Amniotic epithelial cell (primary cell): ENCODE measurements at places on chromosomes 3 and 15.

DNA sequence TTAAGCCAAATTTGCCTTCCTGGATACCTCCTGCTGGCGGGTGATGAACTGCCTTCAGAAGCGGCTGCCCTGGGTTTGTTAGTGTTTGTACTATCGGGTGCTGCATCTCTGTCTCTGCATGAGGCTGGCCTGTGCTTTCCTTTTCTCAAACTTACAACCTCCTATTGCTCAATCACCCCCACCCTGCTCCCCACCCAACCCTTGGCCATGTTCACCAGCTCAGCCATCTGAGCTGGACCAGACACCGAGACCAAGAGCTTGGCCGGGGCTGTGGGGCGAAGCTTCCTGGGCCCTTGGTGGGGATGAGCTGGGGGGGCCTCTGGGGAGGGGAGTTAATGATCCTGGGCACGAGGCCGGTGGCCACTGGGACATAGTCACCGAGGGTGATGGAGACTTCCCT, 16.8 kb upstream of the FBLN2 start:
- DNase-seq: no peak

DNA sequence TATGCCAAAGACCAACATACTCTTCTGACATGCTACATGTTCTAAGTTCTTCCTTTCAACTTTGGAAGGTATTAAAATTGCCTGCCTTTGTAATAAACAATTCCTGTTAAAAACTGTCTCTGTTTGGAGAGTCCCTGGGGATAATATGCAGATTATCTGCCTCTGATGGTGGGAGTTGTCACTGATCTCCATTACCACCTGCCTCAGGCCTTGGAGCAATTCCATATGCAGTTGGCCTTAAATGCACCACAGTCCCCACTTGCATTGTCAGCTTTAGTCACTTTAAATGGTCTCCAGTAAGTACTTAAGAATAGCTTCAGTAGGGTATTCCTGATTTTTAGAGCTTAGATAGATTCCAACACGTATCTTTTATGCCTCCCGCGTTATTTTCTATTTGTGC, 121.1 kb upstream of the GOLIM4 start:
- no peak for DNase-seq

DNA sequence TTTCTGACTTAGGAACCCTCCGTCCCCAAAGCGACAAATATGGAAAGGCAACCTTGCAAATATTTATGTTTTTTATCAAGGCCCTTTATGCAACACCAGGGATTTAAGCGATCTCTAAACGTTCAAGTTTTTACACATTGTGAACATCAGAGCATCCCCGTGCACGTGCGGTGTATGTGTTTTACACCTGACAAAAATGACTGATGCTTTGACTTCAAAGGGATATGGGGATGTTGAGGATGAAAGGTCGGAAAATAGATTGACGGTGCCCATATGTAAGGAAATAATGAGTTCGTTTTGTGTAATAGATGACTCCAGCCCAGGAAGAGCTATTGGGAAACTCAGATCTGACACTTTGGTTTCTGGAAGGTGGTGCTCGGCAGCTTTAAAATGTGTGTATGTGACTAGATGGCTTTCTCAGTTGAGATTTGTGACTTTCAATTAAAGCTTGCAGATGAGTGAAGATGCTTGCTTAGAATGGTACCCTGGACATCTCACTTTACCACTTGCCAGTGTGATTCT, 866 bp downstream of the SLC49A4 start:
- DNase-seq: peak; percentile 9

GRCh38 chr3:108623504-108623903, 34.0 kb downstream of the DZIP3 start:
- peak; percentile 10 for DNase-seq

DNA sequence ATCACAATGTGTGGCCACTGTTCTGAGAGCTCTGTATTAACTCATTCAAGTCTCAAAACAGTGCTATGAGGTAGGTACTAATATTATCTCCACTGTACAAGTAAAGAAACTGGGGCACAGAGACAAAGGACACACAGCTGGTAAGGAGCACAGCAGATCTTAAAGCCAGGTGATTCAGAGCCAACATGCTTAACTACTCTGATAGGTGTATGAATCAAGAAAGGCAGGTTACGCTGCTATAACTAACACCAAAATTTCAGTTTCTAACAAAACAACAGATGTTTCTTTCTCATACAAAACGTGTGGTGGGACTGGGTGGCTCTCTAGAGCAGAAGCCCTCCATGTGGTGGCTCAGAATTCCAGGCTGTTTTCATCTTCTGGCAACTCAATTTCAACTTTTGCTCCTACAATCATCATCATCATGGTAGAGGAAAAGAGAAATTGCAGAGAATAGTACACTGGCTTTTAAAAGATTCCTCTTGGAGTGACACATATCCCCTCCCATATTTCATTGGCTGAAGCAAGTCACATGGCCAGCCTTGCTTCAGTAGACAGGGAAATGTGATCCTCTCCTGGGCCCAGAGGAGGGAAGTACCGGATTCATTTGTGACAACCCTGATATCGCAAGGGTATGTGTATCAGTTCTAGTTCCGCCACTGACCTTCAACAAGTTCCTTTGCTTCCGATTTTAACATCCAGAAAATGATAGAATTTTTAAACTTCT, 126.2 kb upstream of the PTX3 start:
- no peak for DNase-seq

DNA sequence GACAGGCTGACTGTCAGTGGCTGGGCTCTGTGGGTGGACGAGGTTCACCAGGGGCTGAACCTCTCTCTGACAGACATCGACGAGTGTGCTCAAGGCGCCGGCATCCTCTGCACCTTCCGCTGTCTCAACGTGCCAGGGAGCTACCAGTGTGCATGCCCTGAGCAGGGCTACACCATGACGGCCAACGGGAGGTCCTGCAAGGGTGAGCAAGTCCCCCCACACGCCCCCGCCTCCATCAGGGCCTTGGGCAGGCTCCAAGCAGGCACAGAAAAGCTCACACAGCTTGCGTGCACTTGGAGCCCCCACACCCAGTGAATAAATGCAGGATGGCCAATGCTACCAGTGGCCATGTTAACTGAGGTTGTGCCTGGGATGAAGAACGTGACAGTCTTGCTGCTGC, 82.3 kb downstream of the FBLN2 start:
- DNase-seq: no peak

- DNase-seq: no peak
Measured at GRCh38 chr15:76999996-77000395, 5.1 kb downstream of the PSTPIP1 start.

DNA sequence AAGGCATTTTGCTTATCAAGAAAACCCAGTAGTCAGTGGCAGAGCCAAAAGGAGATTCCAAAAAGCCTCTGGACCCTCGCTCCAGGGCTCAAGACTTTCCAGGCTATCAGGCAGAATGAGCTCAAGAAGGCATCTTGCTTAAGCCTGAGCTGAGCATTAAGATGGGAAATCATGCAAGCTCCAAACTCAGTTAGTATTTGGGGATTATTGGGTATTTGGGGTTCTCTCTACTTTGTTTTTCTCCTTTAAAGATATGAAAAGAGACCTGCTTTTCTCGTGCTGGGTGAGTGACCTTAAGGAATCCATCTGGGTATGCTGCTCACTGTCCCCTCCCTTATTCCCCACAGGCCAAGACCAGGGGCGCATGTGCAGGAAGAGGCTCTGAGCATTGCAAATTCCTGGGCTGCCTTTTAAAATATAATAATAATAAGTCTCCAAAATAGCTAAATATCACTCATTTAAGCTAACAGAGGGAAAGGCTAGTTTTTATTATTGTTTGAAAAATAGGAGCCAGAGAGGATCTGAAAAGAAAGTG, 75.4 kb upstream of the HACD2 start:
- no peak for DNase-seq
